Peyer's patch (tissue), 4 donors: ENCODE measurements at places on chromosomes 16 and 17. TPM values are rescaled to one million over a fixed set of nuclear protein-coding genes. Genes with fewer than 3 reads are reported as not detected.

GRCh38 chr17:79927688-79928501 lies 88.7 kb upstream of the CBX4 start:
- DNase-seq, result no peak
- no peaks in the 10 kb centered on the region for H3K4me1 ChIP-seq
- no peak overlapping the region for H3K27ac ChIP-seq

- H3K36me3 ChIP-seq, result no peaks in the 10 kb centered on the region
- H3K27me3 ChIP-seq, result no peaks in the 10 kb centered on the region
- DNase-seq, result no peak
Measured at GRCh38 chr16:84360170-84360569, 8.2 kb upstream of the ATP2C2 start.

The ITGAD gene
- total RNA-seq, result not detected

The TEX14 gene
- not detected for total RNA-seq

GRCh38 chr17:73983621-73984400 lies 219.7 kb upstream of the RPL38 start:
- H3K27ac ChIP-seq, result no peak overlapping the region
- H3K4me3 ChIP-seq, result no peak overlapping the region
- no peaks in the 10 kb centered on the region for H3K27me3 ChIP-seq
- no peak for DNase-seq

- no peaks in the 10 kb centered on the region for H3K4me1 ChIP-seq
- H3K27ac ChIP-seq, result no peak overlapping the region
- no peak overlapping the region for H3K4me3 ChIP-seq
- no peaks in the 10 kb centered on the region for H3K36me3 ChIP-seq
- no peaks in the 10 kb centered on the region for H3K27me3 ChIP-seq
Measured at GRCh38 chr16:73847090-73847489, 449.5 kb upstream of the PSMD7 start.

DNA sequence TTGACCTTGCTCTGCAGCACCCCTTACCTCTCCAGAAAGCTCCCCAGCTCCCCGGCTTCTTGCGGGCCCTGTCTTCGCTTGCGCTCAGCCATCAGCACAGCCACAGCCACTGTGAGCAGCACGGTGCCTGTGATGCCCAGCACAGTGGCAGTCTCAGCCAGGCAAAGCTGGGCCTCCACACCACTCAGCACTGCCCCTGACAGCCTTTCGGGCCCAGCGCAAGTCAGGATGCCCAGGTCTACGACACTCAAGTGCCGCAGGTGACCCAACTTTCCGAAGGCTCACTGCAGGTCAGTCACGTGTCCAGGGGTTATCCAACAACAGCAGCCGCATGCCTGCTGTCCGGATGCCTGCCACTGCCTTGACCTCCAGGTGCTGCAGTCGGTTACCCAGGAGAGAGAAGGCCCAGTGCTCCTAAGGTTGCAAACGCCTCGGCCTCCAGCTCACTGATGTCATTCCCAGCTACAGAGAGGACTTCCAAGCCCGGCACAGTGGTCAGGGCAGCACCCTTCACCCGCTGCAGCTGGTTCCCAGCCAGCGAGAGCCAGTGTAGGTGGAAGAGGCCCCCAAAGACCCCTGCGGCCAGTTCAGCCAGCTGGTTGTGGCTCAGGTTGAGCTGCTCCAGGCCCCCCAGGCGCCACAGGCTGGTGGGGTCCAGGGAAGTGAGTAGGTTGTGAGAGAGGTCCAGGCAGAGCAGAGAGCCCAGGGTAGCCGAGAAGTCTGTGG lies 8.9 kb upstream of the TMEM101 start:
- H3K36me3 ChIP-seq, result no peaks in the 10 kb centered on the region
- no peak overlapping the region for H3K27ac ChIP-seq
- no peaks in the 10 kb centered on the region for H3K27me3 ChIP-seq
- H3K4me1 ChIP-seq, result no peaks in the 10 kb centered on the region
- DNase-seq, result no peak

DNA sequence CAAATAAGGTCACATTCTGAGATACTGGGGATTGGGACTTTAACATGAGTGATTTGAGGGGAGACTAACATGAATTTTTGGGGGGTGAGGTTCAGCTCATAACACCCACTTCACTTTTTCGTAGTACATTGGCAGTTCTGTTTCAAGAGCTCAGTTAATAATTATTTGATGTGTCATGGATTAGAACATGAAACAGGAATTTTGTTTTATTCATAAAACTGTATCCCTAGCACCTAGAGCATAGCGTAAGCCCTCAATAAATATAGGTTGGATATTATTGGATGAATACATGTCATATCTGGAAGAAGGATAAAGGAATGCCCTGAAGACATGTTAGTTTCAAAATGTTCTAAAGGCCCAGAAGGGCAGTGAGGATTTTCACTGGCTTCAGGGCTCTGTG lies 119.8 kb downstream of the PRKCA start:
- H3K4me3 ChIP-seq, result no peak overlapping the region
- no peaks in the 10 kb centered on the region for H3K27me3 ChIP-seq
- DNase-seq, result no peak
- H3K36me3 ChIP-seq, result no peaks in the 10 kb centered on the region
- H3K4me1 ChIP-seq, result no peaks in the 10 kb centered on the region

The OTOA gene
- total RNA-seq, result not detected

The KIF19 gene
- 2.1 TPM for total RNA-seq

DNA sequence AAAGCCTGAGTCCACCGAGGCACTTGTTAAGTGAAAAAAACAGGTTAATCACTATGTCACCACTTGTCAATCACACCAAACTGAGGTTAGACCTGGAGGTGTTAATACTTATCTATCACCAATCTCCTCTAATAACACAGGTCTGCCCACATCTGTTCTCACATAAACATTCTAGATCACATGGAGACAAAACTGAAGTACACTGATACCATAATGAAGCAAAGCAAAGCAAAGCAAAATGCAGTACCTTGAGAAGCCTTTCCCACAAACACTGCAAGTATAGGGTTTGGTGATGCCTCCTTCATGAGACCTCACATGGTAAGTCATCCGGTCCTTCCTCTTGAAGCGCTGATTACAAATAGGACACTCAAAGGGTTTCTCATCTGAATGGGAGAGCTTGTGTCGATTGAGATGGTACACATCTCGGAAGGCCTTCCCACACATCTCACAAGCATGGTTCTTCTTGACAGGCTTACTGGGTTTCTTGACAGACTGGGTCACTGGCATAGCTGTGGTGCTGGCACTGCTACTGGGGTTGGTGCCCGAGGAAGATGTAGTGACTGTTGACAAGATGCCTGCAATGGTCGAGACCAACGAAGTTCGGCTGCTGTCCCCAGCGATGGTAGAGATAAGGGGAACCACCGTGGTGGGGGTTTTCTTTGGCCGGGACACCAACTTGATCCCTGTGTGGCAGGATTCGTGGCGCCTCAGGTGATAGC lies 5.4 kb downstream of the VEZF1 start:
- no peak for DNase-seq
- no peak overlapping the region for H3K27ac ChIP-seq
- no peak overlapping the region for H3K4me3 ChIP-seq
- H3K36me3 ChIP-seq, result peaks cover 41% of the 10 kb centered on the region
- peaks cover 46% of the 10 kb centered on the region for H3K4me1 ChIP-seq
- no peaks in the 10 kb centered on the region for H3K27me3 ChIP-seq

GRCh38 chr16:49216593-49216992 lies 65.0 kb downstream of the CBLN1 start:
- no peaks in the 10 kb centered on the region for H3K4me1 ChIP-seq
- no peak overlapping the region for H3K27ac ChIP-seq
- DNase-seq, result no peak
- no peaks in the 10 kb centered on the region for H3K27me3 ChIP-seq

GRCh38 chr16:86215233-86215978 lies 294.9 kb upstream of the FOXF1 start:
- H3K4me3 ChIP-seq, result no peak overlapping the region
- H3K27me3 ChIP-seq, result no peaks in the 10 kb centered on the region
- peak overlapping the region; percentile 64 for H3K27ac ChIP-seq
- no peaks in the 10 kb centered on the region for H3K36me3 ChIP-seq
- no peaks in the 10 kb centered on the region for H3K4me1 ChIP-seq
